Stimulated activated CD4-positive, alpha-beta T cell treated with anti-CD3 and anti-CD28 coated beads, Interleukin-12 subunit alpha, Interleukin-12 subunit beta, amount 100 ng/mL, for 24 hours (primary cell): ENCODE measurements at places on chromosomes 7 and 10.
A peak's percentile ranks its signal among the peaks of the same experiment; 100 is the strongest.

- no peak for DNase-seq
Measured at GRCh38 chr7:45469103-45469502, 105.1 kb upstream of the ADCY1 start.

- DNase-seq = no peak
Measured at GRCh38 chr10:132610071-132610701, 72.6 kb downstream of the INPP5A start.

DNA sequence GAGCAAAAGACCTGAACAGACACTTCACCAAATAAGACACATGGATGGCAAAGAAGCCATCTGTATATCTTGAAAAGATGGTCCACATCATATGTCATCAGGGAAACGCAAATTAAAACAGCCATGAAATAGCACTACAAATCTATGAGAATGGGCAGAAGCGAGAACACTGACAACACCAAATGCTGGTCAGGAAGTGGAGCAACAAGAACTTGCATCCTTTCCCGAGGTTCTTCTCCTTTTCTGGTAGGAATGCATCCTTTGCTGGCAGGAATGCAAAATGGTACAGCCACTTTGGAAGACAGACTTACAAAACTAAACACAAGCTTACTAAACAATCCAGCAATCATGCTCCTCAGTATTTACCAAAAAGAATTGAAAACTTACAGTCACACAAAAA is 60.0 kb downstream of the PIK3AP1 start:
- no peak for DNase-seq

- no peak for DNase-seq
Measured at GRCh38 chr7:84194484-84195271, at the start of gene SEMA3A. TSS of gene SEMA3A (minus strand) at chr7:84194789. CDS start at chr7:84194586, 203 bp downstream.

GRCh38 chr7:131183611-131184119 is 144.0 kb upstream of the MKLN1 start:
- no peak for DNase-seq

DNA sequence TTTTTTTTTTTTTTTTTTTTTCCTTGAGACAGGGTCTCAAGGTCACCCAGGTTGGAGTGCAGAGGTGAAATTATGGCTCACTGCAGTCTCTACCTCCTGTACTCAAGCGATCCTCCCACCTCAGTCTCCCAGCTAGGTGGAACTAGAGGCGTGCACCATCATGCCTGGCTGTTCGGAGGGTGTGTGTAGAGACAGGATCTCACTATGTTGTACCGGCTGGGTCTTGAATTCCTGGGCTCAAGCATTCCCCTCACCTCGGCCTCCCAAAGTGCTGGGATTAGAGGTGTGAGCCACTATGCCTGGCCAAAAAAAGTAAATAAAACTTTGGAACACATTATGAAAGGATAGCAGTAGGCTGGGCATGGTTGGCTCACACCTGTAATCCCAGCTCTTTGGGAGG is 39.6 kb upstream of the TNPO3 start:
- DNase-seq = no peak

DNA sequence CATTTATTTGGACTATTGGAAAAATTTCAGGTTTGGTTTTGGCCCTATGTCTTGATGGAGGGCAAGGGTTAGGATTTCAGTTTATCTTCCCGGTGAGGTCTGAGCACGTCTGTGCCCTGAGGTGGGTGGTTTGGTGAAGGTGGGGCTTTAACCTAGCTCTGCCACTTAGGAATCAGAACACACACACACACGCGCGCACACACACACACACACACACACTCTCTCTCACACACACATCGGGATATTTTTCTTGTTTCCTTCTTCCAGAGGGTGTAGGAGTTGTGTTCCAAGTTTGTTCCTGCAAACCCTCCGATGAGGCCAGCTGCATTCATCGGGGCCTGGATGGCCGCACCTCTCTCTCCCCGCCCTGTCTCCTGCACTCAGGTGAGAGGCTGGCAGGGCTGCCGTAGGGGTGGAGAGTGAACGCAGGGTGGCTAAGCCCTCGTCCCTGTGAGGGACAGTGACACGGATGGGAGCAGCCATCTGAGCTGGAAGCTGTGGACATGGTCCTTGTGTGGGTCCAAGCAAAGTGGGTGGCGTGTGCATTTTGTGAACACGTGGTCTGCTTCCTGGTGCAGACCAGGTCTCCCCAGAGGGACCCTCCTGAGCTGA is 34.2 kb downstream of the CHST12 start:
- DNase-seq = no peak

- peak; percentile 68 for DNase-seq
Measured at GRCh38 chr10:78657163-78657861, 411.5 kb upstream of the ZMIZ1 start.

DNA sequence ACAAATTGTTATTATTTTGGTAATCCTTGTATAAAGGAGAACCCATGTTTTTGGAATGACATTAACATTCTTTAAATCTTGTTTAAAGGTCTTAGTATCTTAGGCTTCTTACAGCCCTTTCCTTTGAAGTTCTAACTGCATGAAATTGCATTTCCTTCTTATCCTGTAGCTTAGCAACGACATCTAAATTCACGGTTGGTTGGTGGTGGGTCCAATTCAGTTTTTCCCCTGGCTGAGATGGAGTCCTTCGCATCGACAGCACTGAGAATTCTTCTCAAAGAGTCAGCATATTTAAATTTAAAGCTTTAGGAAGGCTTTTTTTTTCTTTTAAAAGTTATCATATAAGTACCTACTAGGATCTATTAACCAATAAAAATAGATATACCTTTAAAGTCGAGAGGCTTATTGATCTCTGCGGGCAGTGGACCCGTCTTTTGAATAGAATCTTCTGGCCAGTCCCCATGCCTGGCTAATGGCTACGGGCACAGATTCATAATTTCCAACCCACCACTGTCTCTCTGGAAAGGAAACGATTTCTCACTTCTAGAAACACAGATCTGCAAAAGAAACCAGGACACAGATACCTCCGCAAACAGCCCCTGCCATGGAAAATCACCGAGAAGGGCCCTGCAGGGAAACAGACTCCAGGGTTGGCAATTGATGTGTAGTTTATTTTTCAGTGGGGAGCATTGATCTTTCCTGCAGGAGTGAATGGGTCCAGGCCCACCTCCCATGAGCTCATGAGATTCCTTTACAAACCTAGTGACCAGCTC is 63.4 kb downstream of the RAMP3 start:
- no peak for DNase-seq

- DNase-seq = no peak
Measured at GRCh38 chr10:36446881-36447280, 678.5 kb upstream of the ANKRD30A start.

GRCh38 chr10:104043185-104043830 is 42.4 kb downstream of the COL17A1 start:
- no peak for DNase-seq

DNA sequence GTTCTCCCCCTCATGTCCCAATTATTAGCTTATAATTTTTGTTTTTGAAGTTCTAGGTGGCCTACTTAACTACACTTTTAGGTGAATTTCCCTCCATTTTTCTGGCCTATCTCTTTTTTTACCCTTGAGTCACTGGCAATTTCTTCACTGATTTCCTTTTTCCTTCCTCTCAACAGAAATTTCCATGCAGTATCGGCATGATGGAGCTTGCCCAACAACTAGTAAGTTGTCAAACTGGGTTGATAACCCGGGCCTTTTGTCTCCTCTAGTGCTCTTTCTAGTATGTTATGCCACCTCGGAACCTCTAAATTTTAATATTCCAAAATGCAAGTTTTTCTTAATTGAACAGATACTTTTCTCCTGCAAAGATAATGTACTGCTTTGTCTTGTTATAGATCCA is 147.1 kb downstream of the MLLT10 start:
- DNase-seq = no peak
